Hematopoietic multipotent progenitor cell treated with erythropoietin and hydrocortisone succinate and interleukin-3 and kit ligand, for 17 days (in vitro differentiated cells): ENCODE measurements at places on chromosomes 3 and 15.

GRCh38 chr15:89627256-89627970, 27.9 kb downstream of the KIF7 start:
- no peak for DNase-seq

DNA sequence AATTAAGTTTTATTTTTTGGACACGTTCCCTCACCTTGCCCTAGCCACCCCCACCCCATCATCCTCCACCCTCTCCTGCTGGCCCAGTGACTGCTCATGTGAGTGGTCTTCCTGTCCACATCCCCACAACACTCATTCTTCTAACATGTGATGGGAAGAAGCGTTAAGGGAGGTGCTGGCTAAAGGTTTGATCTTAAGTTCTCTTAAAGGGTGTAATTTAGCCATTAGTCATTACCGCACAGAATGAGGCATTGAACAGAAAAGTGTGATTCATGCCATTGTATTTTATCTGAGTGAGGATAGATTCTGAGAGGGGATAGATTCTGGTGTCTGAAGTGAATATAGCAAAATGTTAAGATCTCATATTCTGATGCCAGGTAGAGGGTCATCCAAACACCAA, 272.9 kb upstream of the TPM1 start:
- DNase-seq: no peak

DNA sequence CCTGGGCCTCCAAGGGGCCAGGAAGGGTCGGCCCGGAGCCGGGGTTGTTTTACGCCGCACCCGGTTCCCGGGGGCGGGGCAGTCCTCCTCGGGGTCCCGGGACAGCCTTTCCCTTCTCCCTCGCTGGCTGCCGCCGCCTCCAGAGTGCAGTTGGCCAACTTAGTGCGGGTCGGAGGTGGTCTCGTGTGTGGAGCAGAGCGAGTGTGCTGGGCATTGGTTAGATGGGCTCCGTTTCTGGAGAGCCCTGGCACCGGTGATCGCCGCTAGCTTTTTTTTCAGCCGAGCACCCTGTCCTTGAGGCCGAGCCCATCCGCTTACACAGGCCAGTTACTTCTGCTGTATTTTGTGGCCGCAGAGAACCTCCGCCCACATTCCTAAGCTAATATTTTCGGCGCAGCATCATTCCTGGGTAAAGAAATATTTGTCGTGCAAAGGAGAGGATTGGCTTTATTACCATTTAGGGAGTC, 585 bp downstream of the KIF23 start:
- peak; percentile 10 for DNase-seq

DNA sequence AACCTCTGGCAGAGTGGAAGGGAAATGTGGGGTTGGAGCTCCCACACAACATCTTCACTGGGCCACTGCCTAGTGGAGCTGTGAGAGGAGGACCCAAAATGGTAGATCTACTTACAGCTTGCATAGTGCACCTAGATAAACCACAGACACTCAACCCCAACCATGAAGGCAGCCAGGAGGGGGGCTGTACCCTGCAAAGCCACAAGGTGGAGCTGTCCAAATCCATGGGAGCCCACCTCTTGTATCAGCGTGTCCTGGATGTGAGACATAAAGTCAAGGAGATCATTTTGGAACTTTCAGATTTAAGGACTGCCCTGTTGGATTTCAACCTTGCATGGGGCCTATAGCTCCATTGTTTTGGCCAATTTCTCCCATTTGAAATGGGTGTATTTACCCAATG, 20.9 kb downstream of the TP63 start:
- DNase-seq: no peak

DNA sequence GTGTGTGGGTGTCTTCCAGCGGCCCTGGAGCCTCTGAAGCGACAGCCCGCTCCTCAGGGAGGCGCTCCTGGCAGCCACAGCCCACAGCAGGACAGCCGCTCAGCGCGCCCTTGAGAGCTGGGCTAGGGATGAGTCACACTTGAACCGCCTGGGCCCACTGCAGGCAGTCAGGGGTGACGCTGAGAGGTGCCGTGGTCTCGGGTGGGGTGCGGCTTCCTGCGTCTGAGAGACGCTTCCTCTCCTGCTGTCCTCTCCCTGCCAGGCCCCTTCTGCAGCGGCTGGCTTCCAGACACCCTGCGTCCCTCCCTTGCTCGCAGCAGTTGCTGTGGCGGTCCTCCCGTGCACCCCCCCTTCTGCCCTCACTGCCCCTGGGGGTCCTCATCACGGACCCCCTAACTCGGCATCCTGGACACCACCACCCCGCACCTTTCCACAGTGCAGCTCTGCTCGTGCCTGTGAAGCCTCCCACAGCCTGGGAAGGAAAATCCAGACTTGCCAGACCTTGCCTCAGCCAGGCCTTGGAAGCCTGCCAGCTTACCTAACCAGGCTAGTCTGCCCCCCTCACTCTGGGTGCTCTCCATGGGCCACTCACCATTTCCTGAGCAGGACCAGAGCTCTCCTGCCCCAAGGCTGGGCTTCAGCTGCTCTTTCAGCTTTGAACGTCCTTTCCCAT, 1.1 kb upstream of the SPTBN5 start:
- DNase-seq: no peak

- DNase-seq: no peak
Measured at GRCh38 chr3:186983659-186984058, 53.3 kb downstream of the ST6GAL1 start.
